ENCODE measurements at places on chromosomes 3 and 15.

DNA sequence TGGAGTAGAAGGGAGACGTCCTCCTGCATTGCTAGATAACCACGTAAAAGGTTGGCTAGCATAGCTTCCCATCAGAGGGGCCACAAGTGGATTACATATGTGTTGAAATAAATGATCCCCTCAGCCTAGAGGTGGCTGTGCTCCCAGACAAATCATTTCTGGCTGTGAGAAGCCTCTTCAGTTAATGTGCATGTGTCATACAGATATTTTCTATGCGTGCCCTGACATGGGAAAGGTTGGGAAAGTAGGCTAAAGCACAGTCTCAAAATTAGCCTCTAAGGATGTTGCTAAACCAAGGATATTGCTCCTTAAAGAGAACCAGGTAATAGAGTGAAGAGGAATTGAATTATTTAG lies 17.8 kb downstream of the USP3 start:
- DNase-seq, result no peak

GRCh38 chr3:194755671-194756459 lies 70.2 kb downstream of the FAM43A start:
- DNase-seq, result no peak

- DNase-seq, result no peak
Measured at GRCh38 chr3:11626084-11626463, 17.6 kb downstream of the VGLL4 start.

DNA sequence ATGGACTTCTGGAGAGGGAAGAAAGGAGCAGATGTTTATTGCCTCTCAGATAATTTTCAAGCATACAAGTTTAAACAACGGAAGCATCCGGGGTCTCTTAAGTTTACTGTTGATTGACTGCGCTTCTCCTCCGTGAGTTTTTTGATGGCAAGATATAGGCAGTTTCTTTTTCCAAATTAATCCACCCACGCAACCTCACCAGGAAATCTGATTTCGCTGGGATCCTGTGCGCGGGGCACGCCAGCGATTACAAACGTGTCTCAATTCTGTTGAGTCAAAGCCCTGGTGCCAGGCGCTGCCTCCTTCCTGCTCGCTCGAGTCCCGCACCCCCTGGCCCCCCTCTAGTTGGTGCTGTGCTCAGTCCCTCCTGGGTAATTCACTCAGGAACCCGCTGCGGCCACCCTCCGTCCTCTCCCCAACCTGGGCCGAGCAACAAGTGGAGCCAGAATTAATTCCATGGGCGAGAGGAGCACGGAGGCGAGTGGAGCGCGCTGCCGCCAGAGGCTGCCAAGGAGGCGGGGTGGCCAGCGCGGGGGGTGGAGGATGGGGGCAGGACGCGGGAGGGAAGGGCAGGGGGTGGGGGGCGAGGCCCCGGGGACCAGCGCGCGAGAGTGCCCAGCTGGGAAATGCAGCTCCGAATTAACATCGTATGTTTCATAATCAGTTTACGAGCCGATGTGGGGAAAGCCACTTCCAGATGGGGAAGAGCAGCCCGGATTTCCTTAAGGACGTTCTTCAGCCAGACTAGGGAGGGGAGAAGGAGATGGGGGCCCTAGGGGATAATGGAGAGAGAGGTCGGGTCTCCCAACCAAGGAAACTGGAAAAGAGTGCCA lies 6.0 kb downstream of the WNT5A start:
- no peak for DNase-seq

DNA sequence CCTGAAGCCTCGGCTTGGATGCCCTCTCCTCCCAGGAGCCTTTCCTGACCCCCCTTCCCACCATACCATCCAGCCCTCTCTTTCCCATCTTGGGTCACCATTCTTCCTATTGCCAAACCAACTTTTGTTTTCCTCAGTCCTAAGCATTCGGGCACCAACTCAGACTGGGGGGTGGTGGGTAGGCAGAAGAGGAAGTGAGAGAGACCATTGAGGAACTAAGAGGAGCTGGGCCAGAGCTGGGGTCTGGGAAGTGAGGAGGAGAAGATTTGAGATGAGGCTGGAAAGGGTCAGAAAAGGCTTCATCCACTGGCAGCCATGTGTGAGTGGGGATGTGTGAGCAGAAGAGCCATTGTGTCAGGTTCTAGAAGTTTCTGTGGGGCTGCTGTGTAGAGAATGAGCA lies 37.7 kb downstream of the TKT start:
- DNase-seq, result no peak

- DNase-seq, result no peak
Measured at GRCh38 chr15:62992302-62992701, 50.2 kb upstream of the TPM1 start.

- no peak for DNase-seq
Measured at GRCh38 chr3:64188810-64189560, 36.3 kb downstream of the PRICKLE2 start.

DNA sequence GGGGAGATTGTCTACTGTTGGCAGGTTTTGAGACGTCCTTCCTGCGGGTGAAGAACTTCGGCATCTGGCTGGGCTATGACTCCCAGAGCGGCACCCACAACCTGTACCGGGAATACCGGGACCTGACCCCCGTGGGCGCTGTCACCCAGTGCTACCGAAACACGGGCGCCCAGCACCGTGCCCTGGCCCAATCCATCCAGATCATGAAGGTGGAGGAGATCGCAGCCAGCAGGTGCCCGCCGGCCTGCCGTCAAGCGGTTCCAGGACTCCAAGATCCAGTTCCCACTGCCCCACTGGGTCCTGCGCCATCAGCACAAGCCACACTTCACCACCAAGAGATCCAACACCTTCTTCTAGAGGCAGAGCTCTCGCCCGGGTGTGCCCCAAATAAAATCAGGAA lies 194.9 kb upstream of the EPHA6 start:
- DNase-seq, result no peak

DNA sequence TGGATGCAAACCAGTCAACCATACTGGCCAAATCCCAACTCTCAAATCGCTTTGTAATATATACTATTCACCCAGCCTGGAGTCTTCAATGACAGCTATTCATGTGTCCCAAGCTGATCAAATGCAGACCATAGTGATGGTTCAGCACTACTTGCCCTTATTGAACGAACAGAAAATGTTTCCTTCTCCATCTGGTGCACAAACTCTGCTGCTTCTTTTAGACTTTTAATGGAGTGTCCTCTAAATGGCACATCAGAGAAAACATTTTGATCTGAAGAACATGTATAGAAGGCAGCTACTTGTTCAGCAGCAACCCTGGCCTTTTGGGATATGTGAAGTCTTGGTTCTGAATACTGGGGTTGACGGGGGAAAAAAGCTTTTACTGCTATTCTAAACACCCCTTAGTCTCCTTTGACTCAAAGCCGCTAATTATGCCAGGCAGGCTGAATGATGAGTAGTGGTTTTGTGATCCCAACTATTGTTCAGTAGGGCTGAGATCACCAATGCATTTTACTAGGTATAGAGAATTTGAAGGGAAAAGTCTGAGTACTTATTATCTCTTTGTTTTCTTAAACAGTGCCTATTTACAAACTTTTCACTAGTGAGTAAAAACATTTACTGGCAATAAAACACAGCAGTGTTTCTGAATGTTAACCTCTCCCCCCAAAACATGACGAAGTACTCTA lies 781.2 kb downstream of the ROBO1 start:
- DNase-seq, result no peak

GRCh38 chr3:19970327-19970726 lies 23.4 kb downstream of the RAB5A start:
- DNase-seq, result no peak

- no peak for DNase-seq
Measured at GRCh38 chr3:162525066-162525742, 1028.6 kb downstream of the OTOL1 start.

GRCh38 chr15:87877822-87878542 lies 378.6 kb downstream of the NTRK3 start:
- no peak for DNase-seq

DNA sequence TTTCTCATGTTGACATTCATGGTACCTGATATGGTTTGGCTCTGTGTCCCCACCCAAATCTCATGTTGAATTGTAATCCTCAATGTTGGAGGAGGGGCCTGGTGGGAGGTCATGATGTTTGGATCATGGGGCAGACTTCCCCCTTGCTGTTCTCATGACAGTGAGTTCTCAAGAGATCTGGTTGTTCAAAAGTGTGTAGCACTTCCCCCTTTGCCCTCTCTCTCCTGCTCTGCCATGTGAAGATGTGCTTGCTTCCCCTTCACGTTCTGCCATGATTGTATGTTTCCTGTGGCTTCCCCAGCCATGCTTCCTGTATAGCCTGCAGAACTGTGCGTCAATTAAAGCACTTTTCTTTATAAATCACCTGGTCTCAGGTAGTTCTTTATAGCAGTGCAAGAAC lies 3.3 kb upstream of the UBL7 start:
- no peak for DNase-seq

- DNase-seq, result no peak
Measured at GRCh38 chr15:89666858-89667705, 11.8 kb upstream of the KIF7 start.

DNA sequence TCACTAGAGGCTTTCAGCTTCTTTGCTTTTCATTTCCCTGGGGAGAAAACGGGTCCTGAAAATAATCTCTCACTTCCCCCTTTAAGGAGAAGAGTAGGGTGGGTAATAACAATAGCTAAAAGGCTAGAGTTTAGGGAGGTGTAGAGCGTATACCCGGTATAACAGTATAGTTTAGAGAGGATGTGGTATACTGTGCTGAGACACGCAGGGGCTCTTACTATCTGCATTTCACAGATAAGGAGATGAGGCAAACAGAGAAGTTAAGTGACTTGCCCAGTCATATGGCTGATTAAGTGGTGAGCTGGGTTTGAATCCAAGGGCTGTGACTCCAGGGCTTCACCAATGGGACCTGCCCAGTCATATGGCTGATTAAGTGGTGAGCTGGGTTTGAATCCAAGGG lies 15.0 kb upstream of the KCNMB3 start:
- no peak for DNase-seq

- no peak for DNase-seq
Measured at GRCh38 chr3:128084675-128085021, 32.4 kb downstream of the SEC61A1 start.

GRCh38 chr3:57164217-57164656 lies 916 bp downstream of the IL17RD start:
- DNase-seq, result no peak

- no peak for DNase-seq
Measured at GRCh38 chr15:70277556-70277955, 179.8 kb upstream of the TLE3 start.

- peak; percentile 2 for DNase-seq
Measured at GRCh38 chr3:175940243-175940642, 1081.1 kb downstream of the NAALADL2 start.

GRCh38 chr15:83602021-83602420 lies 51.9 kb upstream of the ADAMTSL3 start:
- DNase-seq, result no peak

- no peak for DNase-seq
Measured at GRCh38 chr15:88004399-88004798, 252.1 kb downstream of the NTRK3 start.

DNA sequence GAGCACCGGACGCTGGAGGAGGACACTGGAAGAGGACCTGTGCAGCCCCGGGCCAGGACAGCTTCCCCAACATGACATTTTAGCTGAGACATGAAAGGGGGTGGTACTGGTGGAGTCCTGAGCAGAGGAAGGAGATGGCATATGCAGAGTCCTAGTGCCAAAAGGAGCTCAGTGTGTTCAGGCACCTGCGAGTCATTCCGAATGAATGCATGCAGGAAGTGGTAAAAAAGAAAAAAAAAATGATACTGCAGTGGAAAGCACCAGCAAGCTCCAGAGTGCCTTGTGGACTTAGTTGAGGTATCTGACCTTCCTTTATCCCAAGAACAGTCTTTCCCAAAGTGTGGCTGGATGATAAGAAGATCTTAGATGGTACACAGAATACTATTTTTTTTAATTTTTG lies 6.6 kb upstream of the ZNF148 start:
- no peak for DNase-seq

- peak; percentile 61 for DNase-seq
Measured at GRCh38 chr3:114406922-114407321, 113.1 kb downstream of the TIGIT start.

DNA sequence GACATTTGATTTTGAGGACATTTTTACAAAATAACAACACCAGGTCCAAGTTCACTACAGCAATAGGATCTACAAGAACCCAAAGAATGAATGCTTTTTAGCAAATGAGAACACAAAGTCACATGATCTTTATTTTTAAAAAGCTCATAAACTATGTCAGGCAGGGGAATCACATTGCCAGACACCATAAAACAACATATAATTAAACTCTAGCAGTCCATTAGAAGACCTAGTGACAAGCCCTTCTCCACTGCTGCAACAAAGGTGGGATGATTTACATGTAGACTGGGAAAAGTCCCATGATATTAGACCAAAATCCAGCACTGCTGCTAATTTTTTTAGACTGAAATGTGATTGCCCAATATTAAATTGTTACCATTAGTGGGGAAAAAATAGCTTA lies 92.6 kb downstream of the FHIT start:
- no peak for DNase-seq

DNA sequence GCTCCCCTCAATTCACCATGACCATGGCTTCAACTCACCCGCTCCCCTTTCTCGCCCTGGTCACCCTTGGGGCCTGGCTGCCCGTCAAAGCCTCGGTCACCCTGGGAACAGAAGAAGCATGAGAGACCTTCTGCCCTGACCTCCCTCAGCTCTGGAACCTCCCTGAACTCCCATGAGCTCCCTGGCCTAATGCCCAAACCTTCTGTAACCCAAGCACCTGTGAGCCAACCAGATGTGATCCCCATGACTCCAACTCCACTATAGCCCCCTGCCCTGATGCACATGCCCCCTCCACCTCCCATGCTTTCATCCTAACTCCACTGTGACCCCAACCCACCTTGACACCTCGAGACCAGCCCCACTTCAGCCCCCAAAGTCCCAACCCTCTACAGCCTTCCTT lies 3.5 kb upstream of the UCN2 start:
- no peak for DNase-seq

DNA sequence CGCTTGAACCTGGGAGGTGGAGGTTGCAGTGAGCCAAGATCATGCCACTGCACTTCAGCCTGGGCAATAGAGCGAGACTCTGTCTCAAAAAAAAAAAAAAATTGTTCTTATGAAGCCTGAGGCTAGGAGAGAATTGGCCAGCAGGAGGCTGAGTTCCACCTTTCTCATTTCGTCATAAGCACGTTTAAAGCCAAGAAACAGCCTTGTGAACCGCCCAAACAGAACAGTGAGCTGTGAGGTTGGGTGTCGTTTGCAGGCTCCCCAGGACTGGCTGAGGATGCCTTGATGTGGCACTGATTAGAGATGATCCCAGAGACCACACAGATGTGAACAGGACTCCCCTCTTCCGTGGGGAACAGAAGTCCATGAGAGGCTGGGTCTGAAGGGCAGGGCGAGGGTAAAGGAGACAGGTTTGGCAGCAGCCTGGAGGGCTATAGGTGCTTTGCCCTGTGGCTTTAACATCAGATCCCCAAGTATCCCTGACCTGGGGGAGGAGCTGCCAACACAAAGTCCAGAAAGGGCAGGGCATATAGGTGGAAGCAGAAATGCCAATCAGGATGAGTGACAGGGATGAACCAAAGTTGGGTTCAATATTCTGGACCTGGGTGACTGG lies 52.9 kb downstream of the CLEC3B start:
- DNase-seq, result no peak

DNA sequence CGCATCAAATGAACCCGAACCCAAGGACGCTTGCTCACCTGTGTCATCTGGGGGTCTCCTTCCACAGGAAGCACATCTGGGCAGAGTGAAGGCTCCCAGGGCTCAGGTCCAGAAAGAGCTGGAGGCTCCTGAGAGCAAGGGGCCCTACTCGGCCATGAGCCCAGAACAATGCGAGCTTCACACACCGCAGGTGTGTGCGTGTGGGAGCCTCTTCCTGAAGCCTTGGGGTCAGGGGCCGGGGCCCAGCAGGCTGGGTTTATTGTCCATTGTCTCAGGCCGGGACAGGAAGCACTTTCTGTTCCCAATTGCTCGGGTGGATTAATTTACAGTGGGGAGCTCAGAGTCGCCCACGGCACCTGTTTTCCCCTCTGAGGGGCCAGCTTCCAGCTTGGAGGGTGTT lies 74.8 kb downstream of the RPN1 start:
- DNase-seq, result no peak
